ENCODE measurements at places on chromosomes 4 and X.

DNA sequence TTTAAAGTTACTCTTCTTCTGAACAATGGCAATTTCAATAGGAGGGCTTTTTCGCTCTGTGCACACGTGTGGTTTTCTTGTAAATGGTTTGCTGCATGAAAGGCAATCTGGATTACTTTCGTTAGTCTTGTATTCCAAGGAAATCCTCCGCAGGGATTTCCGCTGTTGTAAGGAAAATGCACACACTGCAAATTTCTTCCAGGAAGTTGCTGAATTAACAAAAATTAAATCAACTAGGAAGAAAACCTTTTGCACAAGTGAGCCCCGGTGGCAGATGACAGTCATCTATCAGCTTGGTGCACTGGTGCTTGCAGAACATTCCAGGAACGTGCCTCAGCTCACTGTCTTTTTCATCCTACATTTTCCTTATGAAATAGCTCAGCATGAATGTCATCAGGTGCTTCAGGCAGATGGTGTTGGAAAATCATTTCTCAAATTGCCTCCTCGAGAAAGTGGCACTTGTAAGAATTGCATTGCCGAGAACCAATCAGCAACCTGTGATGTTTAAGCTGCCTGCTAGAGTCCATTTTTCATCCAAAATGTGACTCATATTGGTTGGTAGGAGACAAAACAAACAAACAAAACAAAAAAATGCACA is 272.4 kb upstream of the VCX start:
- DNase-seq = no peak

GRCh38 chr4:110250023-110250387 is 51.6 kb upstream of the ELOVL6 start:
- no peak for DNase-seq

DNA sequence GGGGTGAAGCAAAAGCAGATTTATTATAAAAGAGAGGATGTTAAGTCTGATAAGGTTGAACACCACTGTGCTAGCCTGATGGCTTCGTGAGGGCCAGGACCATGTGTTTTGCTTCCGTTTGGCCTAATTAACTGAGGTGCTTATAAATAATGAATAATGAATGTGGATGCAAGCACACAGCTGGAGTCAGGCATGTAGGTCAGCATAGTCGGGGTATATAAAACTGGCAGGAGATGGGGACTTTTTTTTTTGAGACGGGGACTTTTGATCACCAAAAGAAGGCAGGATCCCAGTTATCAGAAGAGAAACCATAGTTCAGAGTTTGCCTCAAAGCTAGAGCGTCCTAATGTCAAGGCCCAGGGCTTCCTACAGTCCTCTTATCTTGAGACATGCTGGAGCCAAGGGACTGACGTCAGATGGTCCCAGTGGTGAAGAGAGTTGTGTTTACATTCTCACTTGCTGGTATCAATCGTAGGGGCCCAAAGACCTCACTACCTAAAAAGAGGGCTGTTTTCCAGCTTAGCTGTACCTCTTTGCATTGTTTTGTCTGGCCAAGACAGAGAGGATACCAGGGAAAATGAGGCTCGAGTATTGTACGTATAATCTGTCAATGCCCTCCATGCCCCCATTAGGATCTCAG is 50.4 kb downstream of the RTL9 start:
- no peak for DNase-seq

DNA sequence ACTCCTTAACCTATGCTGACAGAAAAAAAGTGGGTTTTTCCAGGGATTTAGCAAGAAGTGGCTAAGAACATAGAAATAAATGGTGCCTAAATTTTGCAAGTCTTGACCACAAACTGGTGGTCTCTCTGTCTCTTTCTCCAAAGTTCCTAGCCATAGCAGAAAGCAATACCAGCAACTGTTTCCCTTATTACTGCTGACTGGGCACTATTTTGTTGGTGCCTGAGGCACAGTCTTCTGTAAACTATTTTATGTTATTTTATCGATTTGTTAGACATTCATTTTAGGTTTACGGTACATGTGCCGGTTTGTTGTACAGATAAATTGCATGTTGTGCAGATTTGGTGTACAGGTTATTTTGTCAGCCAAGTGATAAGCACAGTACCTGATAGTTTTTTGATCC is 234.6 kb upstream of the TECRL start:
- no peak for DNase-seq

GRCh38 chrX:48068096-48068887 is 3.1 kb downstream of the ZNF630 start:
- no peak for DNase-seq

GRCh38 chr4:165515201-165515600 is 136.4 kb downstream of the CPE start:
- no peak for DNase-seq

- no peak for DNase-seq
These were observed 5.9 kb downstream of the ENAM start for GRCh38 chr4:70634482-70634881.

DNA sequence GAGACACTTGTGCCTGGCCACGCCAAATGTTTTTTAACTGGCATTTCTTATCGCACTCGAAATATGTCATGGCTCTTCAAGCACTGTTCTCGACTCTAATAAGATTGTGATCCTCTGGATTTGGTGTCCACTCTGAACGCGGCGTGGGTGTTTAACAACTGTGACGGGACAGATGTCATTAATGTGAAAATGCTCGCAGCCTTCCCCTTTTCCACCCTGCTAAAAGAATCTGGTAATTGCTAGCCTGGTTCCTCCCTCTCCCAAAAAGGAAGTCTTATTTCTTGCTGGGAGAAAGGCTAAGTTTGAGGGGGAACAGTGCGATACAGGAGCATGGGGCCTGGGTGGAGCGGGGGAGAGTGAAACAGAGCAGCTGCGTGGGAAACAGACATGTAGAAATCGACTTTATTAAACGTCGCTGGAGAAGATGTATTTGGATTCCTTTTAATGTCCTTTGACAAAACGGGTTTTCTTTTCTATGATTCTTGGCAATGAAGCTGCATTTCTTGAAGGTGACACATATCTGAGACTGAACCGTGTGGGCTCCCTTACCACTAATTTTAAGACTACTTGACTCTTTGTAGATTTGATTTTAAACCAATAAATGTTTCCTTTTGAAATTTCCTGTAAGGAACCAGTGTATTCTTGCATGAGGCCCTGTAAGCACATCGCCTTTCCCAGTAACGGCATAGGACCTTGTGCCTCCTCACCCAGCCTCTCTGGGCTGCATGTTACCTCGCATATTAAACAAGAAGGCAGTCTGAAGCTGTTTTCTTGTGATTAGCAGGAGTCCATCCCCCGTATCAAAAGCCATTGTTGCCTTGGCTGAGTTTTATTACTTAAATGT is 17.8 kb downstream of the TBC1D1 start:
- DNase-seq = no peak

DNA sequence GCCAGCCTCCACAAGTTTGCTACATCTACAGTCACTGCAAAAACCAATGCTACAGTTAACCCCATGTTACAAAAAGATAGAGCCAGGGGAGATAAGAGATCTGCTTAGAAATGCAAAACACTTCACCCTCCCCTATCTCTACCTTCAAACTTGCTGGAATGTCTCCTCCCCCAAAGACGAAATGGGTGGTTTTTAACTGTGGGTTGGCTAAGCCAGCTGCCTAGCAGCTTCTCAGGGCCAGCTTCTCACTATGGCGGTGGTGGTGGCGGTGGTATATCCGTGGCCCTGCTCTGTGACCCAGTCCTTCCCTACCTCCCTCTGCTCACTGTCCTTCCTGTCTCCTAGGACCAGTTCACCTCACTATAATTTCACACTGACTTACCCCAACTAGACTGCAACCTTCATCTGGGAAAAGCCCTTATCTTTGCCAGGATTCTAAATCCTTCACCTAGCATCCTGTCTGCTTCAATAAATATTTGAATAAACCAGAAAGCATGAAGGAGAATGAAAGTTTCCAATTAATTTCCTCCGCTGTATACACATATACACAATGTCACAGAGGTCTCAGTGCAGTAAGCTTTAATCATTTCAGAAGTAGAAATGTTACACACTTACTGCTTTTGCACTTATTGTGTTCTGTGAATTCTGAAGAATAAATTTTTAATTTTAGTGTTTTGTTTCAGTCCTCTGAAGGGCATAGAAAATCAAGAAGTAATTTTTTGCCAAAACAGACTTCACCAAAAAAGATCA is 46.3 kb downstream of the SH3KBP1 start:
- peak; percentile 38 for DNase-seq

GRCh38 chr4:76977113-76977512 is 27.6 kb downstream of the SEPTIN11 start:
- DNase-seq = no peak

- no peak for DNase-seq
These were observed 41.7 kb upstream of the SRD5A3 start for GRCh38 chr4:55304303-55304702.

GRCh38 chr4:132827522-132827921 is 321.6 kb upstream of the PCDH10 start:
- DNase-seq = no peak

DNA sequence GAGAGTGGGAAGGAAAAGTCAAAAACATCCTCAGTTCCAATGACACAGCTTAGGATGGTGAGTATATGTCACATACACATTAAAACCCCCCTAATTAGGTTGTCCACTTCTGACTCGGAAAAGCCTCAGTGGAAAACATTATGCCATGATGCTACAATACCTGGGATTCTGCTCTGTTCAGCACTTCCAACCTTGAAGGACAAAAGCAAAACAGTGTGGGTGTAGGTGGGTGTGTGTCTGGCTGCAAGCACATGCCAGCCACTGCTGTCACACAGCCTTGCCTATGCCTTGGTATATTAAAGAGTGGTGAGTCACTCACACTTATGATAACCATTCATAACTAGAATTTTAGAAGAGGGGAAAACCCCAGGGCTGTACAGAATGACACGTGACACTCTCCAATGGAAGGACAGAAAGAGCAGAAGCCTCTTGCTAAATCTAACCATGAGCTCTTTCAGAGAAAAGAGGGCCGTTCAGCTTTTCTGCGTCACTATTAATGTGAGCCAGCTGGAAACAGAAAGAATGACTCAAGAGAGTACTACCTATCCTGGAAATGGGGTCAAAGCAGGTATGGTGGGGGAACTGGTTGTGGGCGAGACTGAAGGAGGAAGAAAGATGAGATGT is 159.6 kb downstream of the TET2 start:
- DNase-seq = no peak

- DNase-seq = no peak
These were observed 703.5 kb upstream of the PABPC4L start for GRCh38 chr4:134905061-134905460.

DNA sequence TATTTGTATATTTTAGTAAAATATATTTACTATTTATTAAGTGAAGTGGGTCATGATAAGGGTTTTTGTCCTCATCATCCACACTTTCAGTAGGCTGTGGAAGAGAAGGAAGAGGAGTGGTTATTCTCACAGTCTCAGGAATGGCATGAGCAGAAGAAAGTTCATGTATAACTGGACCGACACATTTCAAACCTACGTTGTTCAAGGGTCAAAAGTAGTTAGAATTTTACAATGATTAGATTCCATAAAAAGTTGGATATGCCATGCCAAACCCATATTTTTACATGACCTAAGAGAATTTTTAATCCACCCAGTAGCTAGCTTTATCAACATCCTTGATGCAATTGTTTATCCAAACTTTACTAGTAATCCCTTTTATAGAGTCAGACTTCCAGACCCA is 15.6 kb upstream of the MAGEA8 start:
- DNase-seq = no peak

GRCh38 chrX:96480081-96480480 is 204.6 kb upstream of the DIAPH2 start:
- no peak for DNase-seq

- DNase-seq = no peak
These were observed 62.1 kb upstream of the CCDC160 start for GRCh38 chrX:134174859-134175258.

- DNase-seq = no peak
These were observed 424.0 kb upstream of the MAGEB16 start for GRCh38 chrX:35374116-35374515.

GRCh38 chr4:10023806-10024205 is 2.5 kb upstream of the SLC2A9 start:
- DNase-seq = no peak

GRCh38 chr4:71132486-71132885 is 139.0 kb downstream of the DCK start:
- no peak for DNase-seq

DNA sequence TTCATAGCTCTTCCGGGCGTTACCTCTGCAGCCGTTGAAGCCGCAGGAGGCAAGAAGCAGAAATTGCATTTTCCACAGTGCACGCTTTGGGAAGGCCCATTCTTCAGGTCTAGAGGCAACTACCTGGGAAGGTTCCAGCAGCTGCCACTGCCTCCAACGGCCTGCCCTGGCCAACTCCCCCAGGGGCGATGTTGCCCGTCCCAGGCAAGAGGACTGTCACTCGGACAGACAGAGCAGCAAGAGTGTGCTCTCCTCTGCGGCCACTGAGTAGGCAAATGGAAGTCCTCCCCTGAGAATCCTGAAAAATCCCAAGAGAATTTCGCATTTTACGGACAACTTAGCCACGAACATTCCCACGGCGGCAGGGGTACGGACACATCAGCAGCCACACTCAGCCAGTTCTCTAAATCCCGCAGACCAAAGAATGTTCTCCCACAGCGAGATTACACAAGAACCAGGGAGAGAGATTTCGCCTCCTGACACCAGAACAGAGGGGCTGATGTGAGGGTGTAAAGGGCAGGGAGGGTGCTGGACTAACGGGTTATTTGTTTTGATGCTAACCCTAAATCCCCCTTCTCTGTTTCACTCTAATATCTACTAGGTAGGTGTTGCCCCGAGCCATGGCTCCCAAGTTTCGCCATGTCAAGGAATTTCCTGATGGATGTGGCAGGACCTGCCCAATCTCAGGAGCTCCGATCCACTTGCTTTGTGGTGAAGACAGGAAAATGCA is 63.8 kb downstream of the SEPSECS start:
- no peak for DNase-seq

- no peak for DNase-seq
These were observed 242.3 kb upstream of the GPRIN3 start for GRCh38 chr4:89549907-89550306.

GRCh38 chr4:1493540-1494287 is 87.5 kb upstream of the NKX1-1 start:
- DNase-seq = no peak

DNA sequence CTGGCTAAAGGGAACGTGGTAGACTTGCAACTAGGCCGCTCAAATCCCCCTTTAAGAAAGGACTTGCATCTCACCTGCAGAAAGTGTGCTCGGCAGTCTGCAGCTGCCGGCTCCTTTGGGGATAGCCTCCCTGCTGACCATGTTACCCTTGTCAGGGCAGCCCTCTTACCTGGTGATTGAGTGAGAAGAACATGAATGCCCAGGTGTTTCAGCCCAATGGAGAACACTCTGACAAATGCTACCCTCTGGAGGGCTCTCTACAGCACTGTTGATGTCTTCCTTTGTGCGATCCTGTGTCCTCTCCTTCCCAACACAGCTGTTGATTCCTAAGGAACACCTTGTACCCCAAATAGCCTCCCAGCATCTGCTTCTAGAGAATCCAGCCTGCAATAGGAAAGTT is 178.7 kb upstream of the LDB2 start:
- no peak for DNase-seq

DNA sequence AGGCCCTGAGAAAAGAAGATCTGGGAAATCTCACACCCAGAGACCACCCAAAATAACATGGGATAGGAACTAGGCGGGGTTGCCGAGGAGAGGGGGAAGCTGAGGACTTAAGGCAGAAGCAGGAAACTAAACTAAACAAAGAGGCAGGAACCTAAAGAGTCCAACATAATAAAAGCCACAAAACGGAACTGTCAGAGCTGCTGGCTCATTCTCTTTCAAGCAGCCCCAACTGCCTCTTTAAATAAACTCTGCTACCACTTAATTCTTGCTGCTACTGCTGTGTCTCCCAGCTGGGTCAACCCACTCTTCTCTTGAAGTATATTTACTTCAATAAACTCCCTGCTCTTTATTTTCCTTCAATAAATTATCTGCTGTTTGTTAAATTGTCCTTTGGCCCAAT is 44.5 kb downstream of the MAGEB16 start:
- DNase-seq = no peak

GRCh38 chrX:151771726-151772125 is 37.2 kb downstream of the CNGA2 start:
- DNase-seq = no peak

All from T-cell (primary cell).